ENCODE measurements at places on chromosomes 2 and 18.

DNA sequence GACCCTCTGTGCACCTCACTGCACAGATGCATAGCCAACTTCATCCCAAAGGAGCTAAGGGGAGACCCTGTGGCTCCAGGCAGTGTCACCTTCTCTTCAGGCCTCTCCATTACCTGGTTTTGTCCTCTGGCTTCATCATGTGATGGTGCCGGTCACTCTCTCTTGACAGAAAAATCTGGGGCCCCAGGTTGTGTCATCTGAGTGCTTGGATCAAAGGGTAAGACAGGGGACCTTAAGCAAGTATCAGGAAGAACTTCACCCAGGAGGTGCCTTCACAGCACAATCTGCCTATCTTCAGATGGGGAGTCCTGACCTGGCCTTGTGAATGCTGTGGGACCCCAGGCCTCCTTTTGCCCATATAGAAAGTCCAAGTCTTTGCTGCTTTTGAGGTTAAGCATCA, 104.4 kb downstream of the POLR1A start:
- DNase-seq = no peak

GRCh38 chr2:18903750-18904149, 314.4 kb upstream of the NT5C1B start:
- DNase-seq = peak; percentile 53

DNA sequence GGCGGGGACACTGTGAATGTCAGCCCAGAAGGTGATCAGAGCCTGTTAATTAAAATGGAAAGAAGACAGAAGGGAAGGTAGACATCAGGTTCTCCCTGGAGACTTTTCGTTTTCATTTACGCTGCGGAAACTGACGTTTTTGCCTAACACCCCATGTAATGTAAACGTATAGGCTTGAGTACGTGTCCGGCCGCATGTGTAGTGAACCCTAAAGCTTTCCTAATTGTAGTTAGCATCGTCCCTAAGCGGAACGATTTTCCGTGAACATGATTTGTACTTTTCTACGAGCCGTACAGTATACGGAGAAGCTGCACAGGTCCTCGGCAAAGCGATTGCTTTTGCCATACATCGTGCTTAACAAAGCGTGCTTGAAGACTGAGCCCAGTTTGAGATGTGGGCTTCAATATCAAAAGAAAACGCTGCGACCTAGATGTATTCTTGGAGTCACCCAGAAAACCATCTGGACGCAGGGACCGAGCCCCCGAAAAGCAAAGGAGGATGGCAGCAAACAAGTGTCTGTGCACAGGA, 284 bp downstream of the TIMM21 start:
- no peak for DNase-seq

DNA sequence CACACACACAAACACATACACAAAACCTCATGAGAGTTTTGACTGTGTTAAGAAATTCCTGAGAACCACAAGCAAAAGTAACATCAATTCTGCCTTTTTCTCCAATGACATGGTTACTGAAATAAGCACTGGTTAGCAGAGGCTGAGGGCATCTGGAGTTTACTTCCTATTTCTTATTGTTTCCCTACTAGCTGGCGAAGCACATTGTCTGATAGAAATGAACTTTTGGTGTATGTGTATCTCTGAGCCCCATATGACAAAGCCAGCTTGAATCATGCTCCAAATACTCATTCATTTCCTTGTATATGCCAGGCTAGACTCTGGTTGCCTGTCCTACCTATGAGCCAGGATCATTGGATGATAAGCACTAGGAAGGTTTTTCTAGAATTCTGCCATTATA, 203.1 kb downstream of the NCKAP5 start:
- no peak for DNase-seq

DNA sequence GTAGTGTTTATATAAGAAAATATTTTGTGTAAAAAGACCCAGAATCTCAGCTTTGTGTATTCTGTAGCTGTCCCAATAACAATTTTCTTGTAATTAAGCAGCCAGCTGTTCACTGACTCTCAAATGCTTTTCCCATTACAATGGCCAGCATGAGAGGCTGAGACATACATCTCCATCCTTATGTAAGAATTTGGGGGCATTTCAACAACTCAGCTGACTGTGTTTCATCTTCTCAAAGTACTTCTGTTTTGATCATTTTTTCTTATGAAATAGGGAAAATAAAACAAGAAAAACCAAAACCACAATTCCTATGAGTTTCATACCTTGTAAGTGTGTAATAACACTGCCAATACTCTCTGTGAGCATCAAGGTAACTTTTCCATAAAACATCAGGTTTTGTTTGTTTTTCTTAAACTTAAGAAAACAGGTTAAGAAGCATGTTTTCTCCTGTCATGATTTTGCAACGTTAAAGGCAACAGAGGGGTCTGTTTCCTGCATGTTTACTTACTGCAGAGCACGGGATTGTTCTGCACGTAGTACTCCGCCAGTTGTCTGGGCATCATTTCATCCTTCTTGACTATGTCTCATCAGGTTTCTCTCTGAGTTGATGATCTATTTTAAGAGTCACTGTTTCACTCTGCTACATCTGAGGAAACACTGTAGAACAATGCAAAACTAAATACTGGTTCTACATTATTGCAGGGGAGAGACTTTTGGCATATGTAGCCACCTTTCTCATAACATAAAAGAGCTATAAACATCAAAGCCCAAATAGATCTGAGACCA, 62.9 kb upstream of the CYRIA start:
- DNase-seq = no peak

DNA sequence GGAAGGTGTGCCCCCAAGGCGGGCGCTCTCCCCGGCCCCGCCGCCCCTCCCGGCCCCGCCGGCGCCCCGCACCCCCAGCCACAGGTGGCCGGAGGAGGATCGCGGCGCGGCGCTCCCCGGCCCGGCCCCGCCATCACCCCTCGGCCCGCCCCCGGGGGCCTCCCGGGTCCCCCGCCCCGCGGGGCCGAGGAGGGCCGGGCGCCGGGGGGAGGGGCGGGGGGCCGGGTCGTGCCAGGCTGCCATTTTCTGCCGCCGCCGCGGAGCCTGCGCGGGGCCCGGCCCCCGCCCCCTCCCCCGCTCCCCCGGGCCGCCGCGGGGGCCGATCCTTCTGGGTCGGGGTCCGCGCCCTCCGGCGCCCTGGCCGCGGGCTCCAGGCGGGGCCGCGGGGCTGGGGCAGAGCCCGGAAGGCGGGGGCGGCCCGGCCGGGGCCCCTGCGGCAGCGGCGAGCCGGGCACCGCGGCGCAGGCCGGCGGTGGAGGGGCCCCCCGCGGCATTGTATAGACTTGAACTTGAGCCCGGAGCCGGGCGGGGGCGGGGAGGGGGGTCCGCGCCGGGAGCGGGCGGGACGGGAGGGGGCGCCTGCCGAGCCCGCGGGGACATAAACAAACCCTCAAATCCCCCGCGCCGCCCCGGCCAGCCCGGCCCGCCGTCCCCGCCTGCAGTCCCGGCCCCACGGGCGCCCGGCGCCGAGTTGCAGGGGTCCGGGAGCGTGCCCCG, 556 bp downstream of the DNMT3A start:
- peak; percentile 23 for DNase-seq

DNA sequence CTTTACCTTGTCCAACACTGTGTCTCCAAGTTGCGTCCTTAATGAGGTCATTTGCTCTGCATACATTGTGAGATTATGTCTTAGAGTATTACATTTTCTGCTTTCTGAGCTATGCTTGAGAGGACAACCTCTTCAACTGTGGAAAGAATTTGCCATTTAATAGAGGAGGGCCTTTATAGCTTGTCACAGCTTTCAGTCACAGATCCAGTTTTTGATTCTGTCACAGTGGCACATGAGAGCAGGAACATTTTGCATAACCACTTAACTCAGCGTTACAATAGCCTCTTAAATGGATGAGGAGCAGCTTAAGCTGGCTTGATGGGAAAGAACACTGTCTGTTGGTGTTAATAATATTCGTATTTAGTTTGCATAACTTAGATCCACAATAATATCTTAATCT, 63.0 kb downstream of the RHBDD1 start:
- DNase-seq = no peak

DNA sequence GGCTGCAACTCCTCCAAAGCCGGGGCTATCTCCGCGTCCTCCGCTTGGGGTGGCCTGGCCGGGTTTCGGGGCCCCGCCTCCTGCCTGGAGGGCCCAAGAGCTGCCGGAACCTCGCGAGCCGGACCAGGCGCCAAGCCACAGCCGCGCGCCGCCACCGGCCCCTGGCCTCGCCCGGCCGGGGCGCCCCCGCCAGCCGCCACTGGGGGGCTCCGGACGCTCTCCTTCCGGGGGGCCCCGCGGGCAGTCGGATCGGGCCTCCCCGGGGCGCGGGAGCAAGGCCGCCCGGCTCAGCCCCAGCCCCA, 17.4 kb upstream of the HAAO start:
- peak; percentile 86 for DNase-seq

- DNase-seq = no peak
These were observed 157.8 kb downstream of the LDLRAD4 start for GRCh38 chr18:13376298-13376840.

DNA sequence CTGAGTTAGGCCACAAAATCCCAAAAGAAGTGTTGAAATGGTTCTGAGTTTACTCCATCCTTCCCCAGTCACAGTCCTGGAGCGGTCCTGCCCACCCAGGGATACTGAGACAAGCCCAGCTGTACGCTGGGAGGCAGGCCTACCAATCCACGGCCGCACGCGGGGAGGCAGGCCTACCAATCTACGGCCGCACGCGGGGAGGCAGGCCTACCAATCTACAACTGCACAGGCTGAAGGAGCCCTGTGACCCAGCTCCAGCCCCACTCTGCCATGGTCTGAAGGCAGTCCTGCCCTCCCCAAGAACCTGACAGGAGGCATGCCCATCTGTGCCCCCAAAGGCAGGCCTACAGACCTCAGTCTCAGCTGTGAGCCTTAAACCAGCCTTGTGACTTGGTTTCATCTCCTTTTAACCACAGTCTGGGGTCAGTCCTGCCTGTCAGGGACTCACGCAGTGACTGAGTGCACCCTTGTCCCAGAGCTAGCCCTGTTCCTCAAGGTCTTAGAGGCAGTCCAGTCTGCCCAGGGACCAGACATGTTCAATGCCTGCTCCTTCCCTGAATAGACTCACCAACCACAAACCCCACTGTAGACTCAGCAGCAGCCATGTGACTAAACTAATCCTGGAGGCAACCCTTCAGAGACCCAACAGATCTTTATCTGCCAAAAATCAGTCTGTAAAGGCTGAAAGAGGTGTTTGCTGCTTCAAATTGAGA, 36.8 kb downstream of the GPC1 start:
- no peak for DNase-seq

DNA sequence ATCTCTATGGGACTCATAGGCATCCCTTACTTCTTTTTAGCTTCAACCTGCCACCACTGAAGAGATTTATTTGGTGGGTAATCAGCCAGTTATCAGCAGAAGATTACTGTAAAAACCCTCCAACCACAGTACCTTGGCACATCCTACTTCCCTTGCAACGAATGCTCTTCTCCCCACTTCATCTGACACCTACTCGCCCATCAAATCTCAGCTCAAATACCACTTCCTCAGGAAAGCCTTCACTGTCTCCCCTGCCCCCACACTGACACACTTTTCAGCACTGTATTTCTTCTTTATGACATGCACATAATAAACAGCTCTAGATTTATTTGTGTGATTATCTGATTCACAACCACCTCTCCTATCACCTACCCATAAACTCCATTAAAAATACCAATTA, 3.1 kb downstream of the KDSR start:
- DNase-seq = no peak

DNA sequence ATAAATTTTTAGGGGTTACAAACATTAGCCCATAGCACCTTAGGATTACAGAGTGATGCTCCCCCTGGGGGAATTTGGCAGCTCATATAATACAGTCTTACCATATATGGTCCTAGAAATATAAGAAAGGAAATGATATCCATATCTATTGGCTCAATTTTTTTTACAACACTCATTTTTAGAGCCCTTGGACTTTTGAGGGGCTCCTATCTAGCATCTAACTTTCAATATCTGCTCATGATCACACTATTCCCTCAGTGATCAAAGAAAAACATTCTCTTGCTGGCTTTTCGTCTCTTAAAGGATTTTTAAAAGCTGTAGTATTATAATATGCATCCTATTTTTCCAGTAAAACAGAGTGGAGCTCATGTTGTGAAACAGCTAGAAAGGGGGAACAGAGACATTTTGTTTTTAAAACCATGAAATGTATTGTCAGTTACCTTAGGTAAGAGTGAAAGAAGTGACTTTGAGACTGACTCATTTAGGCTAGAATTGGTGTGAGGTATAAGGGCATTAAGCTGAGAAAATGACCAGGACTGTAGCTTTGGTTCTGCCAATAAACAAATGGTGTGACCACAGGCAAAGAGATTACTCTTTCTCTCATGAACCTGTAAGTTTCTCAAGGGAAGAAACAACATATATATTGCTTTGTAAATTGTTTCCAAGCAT, 65.8 kb downstream of the ALPK2 start:
- DNase-seq = no peak

- DNase-seq = no peak
These were observed 127.6 kb upstream of the LINC00305 start for GRCh38 chr18:64276311-64277090.

DNA sequence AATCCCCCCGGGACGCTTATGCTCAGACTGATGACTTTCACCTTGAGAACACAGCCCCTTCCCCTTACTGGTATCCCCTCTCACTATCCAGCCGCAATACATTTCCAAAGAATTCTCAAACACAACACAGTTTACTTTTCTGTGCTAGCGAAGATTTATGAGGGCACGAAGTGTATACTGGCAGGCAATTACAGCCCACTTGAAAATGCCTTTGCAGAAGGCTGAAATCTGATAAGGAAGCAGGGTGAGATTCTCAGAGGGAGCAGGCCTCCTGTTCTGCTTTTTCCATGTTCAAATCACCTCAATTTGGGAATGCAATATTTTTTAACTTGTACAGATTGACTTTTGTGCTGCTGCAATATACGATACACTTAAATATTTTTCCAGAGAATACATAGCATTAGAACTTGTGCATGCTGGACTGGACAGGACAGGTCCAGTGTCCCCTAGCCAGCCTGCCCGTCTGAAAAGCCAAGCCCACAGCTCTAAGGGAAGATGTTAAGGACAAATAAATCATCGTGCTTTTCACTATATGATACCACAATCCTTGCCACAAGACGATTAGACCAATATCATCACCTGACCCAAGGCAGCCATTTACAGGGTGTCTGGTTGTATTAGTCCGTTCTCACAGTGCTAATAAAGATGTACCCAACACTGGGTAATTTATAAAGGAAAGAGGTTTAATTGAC, 262.1 kb downstream of the EPHA4 start:
- no peak for DNase-seq

- no peak for DNase-seq
These were observed 2.3 kb downstream of the RAB11FIP5 start for GRCh38 chr2:73110168-73111072.

DNA sequence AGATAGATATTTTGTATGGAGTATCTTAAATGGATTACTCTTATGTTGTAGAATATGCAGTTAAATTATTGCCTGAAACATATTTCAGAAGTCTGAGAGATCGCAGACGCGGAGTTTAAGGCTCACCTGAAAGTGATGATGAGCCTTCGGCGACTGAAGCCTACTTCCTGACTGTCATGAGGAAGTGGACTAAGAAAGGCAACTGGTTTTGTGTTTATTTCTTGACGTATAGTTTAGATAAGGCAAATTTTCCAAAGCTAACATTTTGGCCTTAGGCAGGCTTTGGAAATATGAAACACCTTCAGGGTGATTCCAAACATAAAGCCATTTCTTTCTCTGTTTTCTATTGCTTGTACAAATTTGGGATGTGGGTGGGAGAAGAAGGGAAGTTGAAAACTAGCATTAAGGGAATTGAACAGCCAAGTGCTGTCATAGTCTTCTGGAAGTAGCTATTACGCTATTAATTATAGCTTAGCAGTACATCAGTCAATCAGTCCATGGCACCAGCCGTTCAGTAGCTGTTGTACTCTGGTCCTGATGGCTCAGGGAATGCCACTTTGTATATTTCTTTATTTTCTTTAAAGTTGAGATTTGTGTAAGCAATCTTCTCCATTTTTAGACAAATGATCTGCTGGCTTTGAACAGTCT, 1.5 kb downstream of the GRHL1 start:
- no peak for DNase-seq

GRCh38 chr18:49756135-49756534, 57.2 kb downstream of the ACAA2 start:
- no peak for DNase-seq
